ENCODE measurements at places on chromosomes 4 and X. TPM values are rescaled to one million over a fixed set of nuclear protein-coding genes. Genes with fewer than 3 reads are reported as not detected.

MAGEA4 gene
- not detected for total RNA-seq

MTNR1A gene
- total RNA-seq = not detected

MAGEB17 gene
- total RNA-seq = not detected

PTTG2 gene
- not detected for total RNA-seq

EDA2R gene
- total RNA-seq = 2.0 TPM

All from hair follicular keratinocyte (primary cell).